ENCODE measurements at places on chromosomes 4 and X.

DNA sequence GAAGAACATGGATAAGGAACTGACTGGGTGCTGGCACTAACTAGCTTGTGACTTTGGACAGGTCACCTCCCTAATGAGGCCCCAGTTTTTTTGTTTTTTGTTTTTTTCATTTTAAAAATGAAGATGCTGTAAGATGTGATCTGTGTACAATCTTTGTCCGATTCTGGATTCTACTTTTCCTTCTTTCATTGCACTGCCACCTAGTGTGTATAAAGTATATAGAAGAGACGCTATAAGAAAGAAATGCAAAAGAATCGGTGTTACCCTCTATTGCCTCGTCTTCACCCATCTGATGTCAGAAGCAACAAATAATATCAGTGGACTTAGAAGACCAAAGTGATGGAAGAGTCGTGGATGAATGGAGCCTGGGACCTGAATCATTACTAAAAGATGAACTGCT, 58.6 kb upstream of the P2RY10 start:
- DNase-seq = no peak

GRCh38 chrX:103417370-103417769, 41.0 kb downstream of the BEX3 start:
- no peak for DNase-seq

DNA sequence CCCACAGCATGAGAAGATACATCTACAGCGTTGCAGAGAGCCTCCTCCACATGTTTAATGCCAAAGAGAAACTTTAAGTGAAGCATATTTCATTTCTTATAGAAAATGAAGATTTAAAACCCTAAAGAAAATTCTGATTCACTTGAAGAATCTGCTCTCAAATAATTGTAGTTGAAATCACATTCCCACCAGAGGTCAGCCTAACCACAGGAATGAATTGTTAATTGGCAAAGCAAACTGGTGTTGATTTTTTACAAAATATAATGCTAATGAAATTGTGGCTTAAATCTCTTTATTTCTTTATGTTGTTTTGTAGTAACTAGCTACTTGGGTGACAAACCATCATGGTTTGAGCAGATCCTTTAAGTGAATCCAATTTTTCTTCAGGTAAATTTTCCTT, 31.1 kb upstream of the WDR17 start:
- no peak for DNase-seq

GRCh38 chrX:18534949-18535348, 109.5 kb downstream of the CDKL5 start:
- no peak for DNase-seq

GRCh38 chr4:128686032-128686465, 123.5 kb upstream of the JADE1 start:
- DNase-seq = no peak

Measured in activated T-helper 1 cell treated with Interleukin-2 at 50 U/mL for 16 hours (primary cell).